IMR-90 (cell line): ENCODE measurements at places on chromosomes 11 and 22. TPM values are rescaled to one million over a fixed set of nuclear protein-coding genes. Genes with fewer than 3 reads are reported as not detected.

The ACR gene
- polyA plus RNA-seq = not detected in 2 replicates

The TPP1 gene
- polyA plus RNA-seq = 66.2 and 108 TPM in 2 replicates

The SPON1 gene
- 0.62 and 0.77 TPM in 2 replicates for polyA plus RNA-seq

The IGLL1 gene
- not detected in 2 replicates for polyA plus RNA-seq

The GNB1L gene
- 4.4 and 5.5 TPM in 2 replicates for polyA plus RNA-seq

The PTPRCAP gene
- polyA plus RNA-seq = 0.14 and 0.24 TPM in 2 replicates

The BLID gene
- 0.13 and 0.24 TPM in 2 replicates for polyA plus RNA-seq

The PDGFB gene
- 0.07 and 0.09 TPM in 2 replicates for polyA plus RNA-seq

The MRGPRX1 gene
- polyA plus RNA-seq = not detected in 2 replicates

The KCNJ1 gene
- not detected in 2 replicates for polyA plus RNA-seq

The POLR2L gene
- polyA plus RNA-seq = 416 and 907 TPM in 2 replicates

The CARNS1 gene
- 0.23 and 0.32 TPM in 2 replicates for polyA plus RNA-seq

The UCP2 gene
- 11.9 and 12.0 TPM in 2 replicates for polyA plus RNA-seq

The CRYBB2 gene
- polyA plus RNA-seq = not detected in 2 replicates
